ENCODE measurements at places on chromosomes 16 and 17.

DNA sequence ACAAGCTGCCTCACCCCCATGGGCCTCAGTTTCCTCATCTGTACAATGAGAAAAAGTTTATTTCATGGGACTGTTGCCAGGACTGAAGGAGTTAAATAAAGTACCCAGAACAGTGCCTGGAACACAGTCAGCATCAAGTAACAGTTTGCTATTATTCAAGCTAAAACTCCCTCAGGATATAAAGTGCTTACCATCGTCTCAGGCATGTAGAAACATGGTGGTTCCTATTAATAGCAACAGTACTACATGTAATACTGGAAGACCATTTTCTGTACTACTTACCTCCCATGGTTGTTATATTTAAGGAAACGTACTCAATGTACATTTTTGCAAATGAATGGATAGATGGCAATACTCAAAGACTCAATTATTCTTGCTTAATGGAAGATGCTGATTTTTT lies 93.4 kb downstream of the NCOR1 start:
- no peak for DNase-seq

- DNase-seq: no peak
Observed at GRCh38 chr17:15896277-15896676, 48.7 kb upstream of the ADORA2B start.

DNA sequence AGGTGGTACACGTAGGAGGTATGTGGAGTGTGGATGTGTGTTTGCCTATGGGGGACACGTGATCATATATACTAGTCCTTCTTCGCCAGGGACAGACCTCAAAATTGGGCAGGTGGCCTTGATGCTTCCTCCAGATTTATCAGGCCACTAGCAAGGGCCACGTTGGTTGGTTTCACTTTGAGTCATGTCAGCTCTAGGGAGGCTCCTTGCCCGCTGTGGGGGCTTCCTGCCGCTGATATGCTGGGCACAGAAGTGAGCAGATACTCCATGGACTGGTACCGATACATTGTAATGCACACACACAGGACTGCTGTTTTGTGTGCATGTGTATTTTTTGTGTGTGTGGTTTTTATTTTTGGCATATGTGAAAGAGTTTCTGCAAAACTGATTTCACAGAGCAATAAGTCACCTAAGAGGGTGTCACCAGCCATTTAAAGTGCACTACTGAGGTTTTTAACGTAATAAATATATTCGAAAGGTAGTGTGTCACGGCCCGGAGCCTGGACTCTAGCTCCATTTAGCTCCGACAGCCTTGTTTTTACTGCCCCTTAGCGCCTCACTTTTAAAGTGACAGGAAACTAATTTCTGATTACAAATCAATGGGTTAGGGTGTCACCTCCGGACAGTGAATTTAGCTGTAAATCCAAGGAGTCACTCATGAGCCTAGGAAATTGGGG lies 605.5 kb upstream of the SALL1 start:
- DNase-seq: no peak

GRCh38 chr17:76585033-76585648 lies 519 bp downstream of the ST6GALNAC2 start:
- peak; percentile 16 for DNase-seq

DNA sequence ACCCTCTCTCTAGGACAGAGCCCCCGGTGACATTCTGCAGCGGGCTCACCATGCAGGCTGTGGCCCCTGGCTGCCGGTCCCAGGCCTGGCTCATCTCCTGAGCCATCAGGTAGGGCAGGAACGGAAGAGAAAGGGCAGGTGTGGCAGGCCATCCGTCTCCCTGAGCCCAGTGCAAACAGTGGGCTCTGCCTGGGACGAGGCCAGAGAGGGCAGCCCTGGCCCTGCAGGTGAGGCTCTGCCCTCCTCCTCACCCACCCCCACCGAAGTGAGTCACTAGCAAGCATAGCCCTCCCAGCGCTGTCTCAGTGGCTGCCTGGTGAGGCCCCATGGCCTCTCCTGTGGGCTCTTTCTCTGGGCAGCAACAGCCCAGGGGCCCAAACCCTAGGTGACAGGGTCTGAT lies 14.5 kb downstream of the OTOP3 start:
- DNase-seq: no peak

DNA sequence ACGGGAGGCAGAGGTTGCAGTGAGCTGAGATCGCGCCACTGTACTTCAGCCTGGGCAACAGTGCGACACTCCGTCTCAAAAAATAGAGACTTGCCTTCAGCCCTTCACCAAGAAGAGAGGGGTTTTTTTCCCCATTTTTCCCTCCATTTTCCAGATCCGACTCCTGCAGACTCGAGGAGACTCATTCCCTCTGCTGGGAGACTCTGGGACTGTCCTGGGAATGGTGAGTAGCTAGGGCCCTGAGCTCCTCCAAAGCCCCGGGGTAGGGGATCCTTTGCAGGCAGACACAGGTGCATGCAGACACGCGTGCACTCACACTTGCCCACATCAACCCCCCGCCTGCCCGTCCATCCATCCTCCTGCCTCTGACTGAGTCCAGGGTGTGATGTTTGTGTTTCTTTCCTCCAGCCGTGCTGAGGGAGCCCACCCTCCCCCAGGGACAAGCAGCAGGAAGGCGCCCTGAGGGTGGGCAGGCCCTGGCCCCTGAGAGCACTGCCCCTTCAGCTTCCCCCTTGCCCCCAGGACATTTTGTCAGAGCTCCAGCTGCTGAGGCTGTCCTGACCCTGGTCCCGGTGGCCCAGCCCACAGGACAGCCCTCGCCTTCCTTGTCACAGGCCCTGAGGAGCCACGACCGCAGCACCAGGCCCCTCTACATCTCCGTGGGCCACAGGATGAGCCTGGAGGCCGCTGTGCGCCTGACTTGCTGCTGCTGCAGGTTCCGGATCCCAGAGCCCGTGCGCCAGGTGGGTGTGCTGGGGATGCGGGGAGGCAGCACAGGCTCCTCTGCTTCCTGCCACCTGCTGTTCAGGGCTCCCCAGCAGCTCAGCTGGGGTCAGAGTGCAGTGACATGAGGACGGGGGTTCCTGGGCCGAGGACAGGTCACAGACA lies 10.2 kb downstream of the ENDOV start:
- DNase-seq: no peak
